ENCODE measurements at places on chromosomes 16 and 17. TPM values are rescaled to one million over a fixed set of nuclear protein-coding genes. Genes with fewer than 3 reads are reported as not detected.
A peak's percentile ranks its signal among the peaks of the same experiment; 100 is the strongest.

GRCh38 chr17:57718878-57719277 is 26.2 kb downstream of the CCDC182 start:
- peak; percentile 79 for DNase-seq

- no peak for DNase-seq
Measured at GRCh38 chr16:56368545-56368944, 56.8 kb downstream of the AMFR start.

- peak; percentile 81 for DNase-seq
Measured at GRCh38 chr16:58040945-58041627, 15.5 kb downstream of the MMP15 start.

- DNase-seq: peak; percentile 96
Measured at GRCh38 chr16:2919511-2920255, 8.0 kb downstream of the FLYWCH1 start.

DNA sequence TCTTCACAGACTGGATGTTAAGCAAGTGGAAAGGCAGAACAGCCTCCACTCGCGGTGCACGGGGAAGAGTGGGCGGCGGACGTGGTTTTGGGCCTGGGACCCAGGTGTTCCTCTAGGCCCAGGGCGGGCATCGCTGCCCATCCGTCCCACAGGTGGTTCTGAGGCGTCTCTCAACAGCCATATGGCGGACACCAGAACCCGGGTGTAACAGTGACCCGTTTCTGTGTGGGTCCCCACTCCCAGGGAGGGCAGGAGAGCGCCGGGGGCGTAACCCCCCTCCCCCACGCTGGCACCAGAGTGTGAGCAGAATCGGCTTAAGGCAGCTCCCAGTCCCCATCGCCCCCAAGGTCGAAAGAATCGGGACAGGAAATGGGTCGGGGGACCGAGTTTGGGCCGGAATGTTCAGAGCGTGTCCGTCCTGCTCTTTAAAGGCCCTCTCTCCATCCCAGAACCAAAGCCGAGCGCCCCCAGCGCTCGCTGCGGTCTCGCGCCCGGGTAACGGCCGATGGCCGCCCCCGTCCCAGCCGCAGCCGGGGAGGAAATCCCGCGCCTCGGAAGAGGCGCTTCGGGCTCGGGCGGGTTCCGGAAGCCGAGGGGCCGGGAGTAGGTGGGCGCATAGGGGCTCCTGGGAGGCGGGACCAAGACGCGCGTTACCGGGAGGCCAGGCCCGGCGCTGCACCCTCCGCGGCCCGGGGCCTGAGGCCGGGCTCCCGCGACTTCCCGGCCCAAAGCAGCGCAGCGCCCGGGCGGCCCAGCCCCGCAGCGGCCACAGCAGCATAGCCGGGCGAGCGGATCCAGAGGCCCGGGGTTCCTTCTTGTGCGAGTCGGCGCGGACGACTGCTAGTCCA is at the start of gene TK2:
Gene TK2 (minus strand): TSS at position 839 of the 848 bp plus-strand sequence. CDS start 61 bp downstream, at position 778.
- DNase-seq: peak; percentile 95

DNA sequence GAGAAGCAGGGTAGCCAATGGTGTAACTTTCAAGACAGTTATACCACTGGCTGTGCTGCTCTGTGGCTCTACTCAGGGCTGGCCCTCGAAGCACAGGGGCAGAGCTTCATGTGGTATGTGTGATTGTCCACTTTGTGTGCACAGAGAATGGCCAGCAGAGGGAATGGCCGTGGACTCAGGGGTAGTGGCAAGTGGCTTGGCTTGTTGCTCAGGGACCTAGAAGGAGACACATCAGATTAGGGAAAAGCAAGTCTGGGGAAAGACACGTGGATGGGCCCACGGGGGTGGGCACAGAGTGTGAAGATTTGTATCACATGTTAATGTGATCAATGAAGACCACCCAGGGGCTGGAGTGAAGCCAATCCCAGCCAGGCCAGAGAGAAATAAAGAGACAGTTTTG is 20.0 kb upstream of the XYLT2 start:
- DNase-seq: no peak

GRCh38 chr16:81678326-81679095 is 100.6 kb upstream of the PLCG2 start:
- DNase-seq: peak; percentile 53

- peak; percentile 61 for DNase-seq
Measured at GRCh38 chr17:79987187-79987934, 48.3 kb downstream of the TBC1D16 start.

ODAD4 gene
- 1.5 TPM for total RNA-seq

NTN1 gene
- total RNA-seq: 0.29 TPM

TP53 gene
- 71.3 TPM for total RNA-seq

Measured in osteoblast (primary cell).